ENCODE measurements at places on chromosomes 2 and 18. TPM values are rescaled to one million over a fixed set of nuclear protein-coding genes. Genes with fewer than 3 reads are reported as not detected.

DNA sequence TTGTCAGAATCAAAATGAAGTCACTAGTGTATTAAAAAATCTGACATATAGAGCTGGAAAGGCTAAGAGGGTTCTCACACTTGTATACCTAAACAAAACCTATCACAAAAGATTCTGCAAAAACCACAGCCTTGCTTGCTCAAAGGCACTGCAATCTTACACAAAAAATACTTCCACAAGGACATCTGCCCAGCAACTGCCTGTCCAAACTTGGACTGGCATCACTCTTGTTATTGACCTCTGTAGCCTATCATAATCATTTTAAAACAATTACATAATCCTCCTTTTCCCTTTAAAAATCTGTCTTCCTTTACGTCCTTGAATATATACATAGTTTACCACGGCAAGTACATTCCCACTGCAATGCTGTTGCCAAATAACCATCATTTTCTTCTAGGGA, 19.9 kb downstream of the CHMP3 start:
- no peaks in the 10 kb centered on the region for H3K27me3 ChIP-seq
- peaks cover 9% of the 10 kb centered on the region for H3K36me3 ChIP-seq
- DNase-seq, result no peak
- peaks cover 5% of the 10 kb centered on the region for H3K4me1 ChIP-seq
- no peak overlapping the region for H3K27ac ChIP-seq

- H3K36me3 ChIP-seq, result no peaks in the 10 kb centered on the region
- H3K27ac ChIP-seq, result no peak overlapping the region
These were observed 8.4 kb upstream of the CIDEA start for GRCh38 chr18:12245793-12246135.

DNA sequence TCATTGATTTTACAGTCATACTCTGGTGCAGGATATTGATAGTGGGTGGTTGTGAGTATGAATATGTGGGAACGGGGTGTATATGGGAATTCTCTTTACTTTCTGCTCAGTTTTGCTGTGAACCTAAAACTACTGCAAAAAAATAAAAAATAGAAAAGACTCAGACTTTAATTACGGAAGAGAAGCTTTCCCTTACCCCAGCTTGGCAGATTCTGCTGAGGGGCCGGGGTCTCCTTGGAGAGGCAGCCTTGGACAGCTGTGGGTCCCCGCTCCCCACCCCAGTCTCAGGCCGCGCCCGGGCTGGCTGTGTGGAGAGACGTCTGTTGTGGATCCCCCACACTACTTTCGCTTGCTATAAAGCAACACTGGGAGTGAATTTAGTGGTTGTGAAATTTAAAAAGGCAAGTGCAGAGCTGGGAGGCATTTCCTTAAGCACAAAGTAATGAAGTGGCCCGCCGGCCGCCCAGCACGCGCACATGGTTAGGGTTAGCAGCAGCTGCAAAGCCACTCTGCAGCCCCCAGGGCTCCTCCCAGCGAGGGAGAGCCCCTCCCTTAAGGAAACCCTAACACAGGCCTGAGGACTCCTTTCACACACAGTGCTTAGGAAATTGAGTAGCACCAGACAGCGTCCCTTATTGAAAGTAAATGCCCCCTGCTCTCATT, 102.4 kb downstream of the DDX1 start:
- DNase-seq, result no peak
- H3K27ac ChIP-seq, result no peak overlapping the region
- no peaks in the 10 kb centered on the region for H3K36me3 ChIP-seq
- H3K4me1 ChIP-seq, result no peaks in the 10 kb centered on the region
- peaks cover 6% of the 10 kb centered on the region for H3K27me3 ChIP-seq

GRCh38 chr2:150388289-150388625, 99.2 kb downstream of the RND3 start:
- no peaks in the 10 kb centered on the region for H3K36me3 ChIP-seq
- no peak for DNase-seq
- H3K27me3 ChIP-seq, result no peaks in the 10 kb centered on the region
- no peaks in the 10 kb centered on the region for H3K4me1 ChIP-seq

DNA sequence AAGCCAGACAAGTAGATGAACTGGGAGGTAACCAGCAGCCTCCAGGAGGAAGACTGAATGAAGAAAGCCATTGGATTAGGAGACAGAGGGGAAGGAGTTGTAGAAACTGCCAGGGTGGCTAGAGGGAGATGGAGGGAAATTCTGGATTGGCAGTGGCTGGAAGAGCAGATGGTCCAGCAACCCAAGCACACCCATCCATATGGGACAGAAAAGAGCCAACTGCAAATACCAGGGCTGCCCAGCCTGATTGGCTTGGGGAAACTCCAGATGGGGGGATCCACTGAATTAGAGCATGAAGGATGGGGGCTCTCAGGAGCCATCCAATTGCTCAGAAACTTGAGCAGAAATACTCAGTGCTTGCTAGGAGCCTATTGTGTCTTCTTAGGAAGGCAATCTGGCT, 173.5 kb upstream of the EPB41L3 start:
- H3K27me3 ChIP-seq, result no peaks in the 10 kb centered on the region
- H3K36me3 ChIP-seq, result no peaks in the 10 kb centered on the region
- no peak overlapping the region for H3K27ac ChIP-seq
- no peaks in the 10 kb centered on the region for H3K4me1 ChIP-seq
- H3K4me3 ChIP-seq, result no peak overlapping the region

- no peak overlapping the region for H3K4me3 ChIP-seq
- DNase-seq, result no peak
- no peaks in the 10 kb centered on the region for H3K36me3 ChIP-seq
- no peaks in the 10 kb centered on the region for H3K4me1 ChIP-seq
These were observed 616.8 kb upstream of the VRK2 start for GRCh38 chr2:57429831-57430230.

DNA sequence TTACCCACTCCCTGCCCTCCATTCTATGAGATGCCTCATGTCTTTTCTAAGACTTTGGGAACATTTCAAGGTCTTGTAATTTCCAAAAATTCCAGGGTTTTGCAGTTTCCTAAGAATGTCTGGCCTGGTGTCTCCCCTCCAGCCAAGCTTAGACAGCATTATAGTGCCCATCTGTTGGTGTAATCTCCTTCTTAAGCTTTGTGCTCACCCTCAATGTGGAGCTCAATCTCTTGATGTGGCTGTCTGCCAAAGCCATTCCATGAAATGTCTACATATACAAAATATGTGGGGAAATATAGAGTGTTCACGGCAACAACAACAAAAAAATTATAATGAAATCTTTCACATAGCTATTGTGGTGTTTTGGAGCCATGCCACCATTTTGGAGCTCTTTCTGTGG, 558.4 kb downstream of the PIK3C3 start:
- no peak overlapping the region for H3K27ac ChIP-seq
- no peak for DNase-seq
- no peak overlapping the region for H3K4me3 ChIP-seq
- no peaks in the 10 kb centered on the region for H3K27me3 ChIP-seq
- no peaks in the 10 kb centered on the region for H3K36me3 ChIP-seq

DNA sequence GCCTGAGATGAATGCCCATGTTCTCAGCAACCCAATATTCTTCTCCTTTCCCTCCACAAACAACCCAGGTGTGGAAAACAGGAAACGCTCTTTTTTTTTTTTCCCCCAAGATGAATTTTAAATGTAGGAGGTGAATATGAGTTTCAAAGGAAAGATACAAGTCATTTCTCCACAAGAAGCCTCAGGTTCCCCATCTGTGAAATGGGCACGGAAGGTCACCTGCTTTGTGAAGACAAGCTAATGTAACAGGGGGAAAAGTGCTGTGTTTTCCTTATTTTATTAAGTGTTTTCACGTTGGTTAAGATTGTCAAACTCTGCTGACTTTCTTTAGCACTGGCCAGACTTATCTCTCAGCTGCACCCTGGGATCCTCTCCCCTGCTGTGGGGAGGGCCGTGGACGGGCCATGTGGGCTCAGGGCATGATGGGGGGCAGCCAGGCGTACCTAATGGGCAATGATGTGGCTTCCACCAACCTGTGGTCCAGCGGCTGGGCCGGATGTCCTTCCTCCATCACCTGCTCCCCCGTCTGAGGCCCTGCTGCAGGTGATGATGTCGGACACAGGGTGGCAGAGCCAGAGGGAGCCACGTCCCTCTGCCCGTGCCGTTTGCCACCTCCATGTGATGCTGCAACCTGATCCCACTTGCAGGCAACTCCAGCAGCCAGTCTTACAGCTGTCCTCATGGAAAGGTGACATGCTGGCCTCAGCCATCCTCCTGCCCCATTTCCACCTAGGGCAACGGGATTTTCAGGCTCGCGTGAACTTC, 130.0 kb upstream of the PXDN start:
- no peak for DNase-seq
- no peak overlapping the region for H3K27ac ChIP-seq
- H3K4me3 ChIP-seq, result no peak overlapping the region
- no peaks in the 10 kb centered on the region for H3K36me3 ChIP-seq

GRCh38 chr2:152242787-152243472, 67.4 kb upstream of the STAM2 start:
- no peaks in the 10 kb centered on the region for H3K4me1 ChIP-seq
- no peak overlapping the region for H3K27ac ChIP-seq
- no peaks in the 10 kb centered on the region for H3K36me3 ChIP-seq

- H3K36me3 ChIP-seq, result peaks cover 16% of the 10 kb centered on the region
- no peak overlapping the region for H3K4me3 ChIP-seq
- H3K27me3 ChIP-seq, result no peaks in the 10 kb centered on the region
- H3K4me1 ChIP-seq, result peaks cover 10% of the 10 kb centered on the region
- DNase-seq, result peak; percentile 59
These were observed 20.1 kb downstream of the ARID5A start for GRCh38 chr2:96556441-96557330.

DNA sequence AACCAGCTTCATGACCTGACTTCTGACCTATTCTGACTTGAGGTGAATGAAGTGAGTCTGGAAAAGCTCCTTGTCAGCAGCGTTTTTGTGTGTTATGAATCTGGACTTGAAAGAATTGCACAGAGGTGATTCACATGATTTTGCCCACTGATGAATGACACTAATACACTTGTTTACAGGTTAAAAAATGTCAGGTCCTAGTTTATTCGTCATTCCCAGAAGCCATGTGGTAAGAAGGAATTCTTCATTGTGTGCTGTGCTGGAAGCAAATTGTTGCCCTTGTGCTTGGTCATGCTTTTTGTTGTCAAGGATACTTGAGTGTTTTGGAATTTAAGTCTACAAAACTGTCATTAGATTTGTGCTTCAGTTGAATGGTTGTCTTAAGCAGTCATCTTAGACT, 15.5 kb downstream of the SEC11C start:
- H3K27ac ChIP-seq, result no peak overlapping the region
- no peak overlapping the region for H3K4me3 ChIP-seq
- no peaks in the 10 kb centered on the region for H3K27me3 ChIP-seq
- H3K4me1 ChIP-seq, result no peaks in the 10 kb centered on the region

DNA sequence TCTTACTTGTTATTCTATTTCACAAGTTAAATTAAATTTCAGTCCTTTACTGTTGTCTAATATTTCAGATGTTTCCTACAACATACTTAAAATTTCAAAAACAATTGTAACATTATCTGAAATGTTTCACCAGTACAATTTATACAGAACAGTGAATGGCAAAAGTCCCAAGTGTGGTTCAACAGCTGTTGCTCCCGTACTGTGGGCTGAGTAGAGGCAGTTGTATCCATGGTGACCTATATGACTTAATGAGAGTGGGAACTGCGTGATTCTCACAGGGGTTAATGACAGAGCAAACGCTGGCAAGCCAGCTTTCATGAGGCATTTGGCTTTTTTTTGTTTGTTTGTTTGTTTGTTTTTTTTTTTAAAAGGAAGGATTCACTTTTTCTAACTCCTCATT, 5.3 kb upstream of the PLCL1 start:
- H3K4me1 ChIP-seq, result peaks cover 8% of the 10 kb centered on the region
- no peaks in the 10 kb centered on the region for H3K27me3 ChIP-seq

DNA sequence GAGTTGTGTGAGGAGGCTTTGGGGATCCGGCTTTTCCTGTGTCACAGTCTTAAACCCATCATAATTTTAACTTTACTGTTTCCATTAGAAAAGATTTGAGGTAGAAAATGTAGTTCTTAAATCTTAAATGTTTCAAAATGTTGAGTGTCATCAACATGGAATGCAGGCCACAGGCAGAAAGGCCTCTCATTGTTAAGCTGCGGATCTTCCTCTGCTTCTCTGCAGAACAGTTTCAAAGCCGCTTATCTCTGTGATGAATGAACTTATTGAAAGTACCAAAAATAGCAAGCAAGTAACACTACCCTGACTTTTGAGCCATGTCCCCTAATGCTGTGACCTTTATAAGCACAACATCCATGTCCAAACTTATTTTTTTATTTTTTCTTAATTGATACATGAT, 1645.8 kb downstream of the DPP10 start:
- no peaks in the 10 kb centered on the region for H3K36me3 ChIP-seq
- H3K4me1 ChIP-seq, result no peaks in the 10 kb centered on the region
- H3K27me3 ChIP-seq, result no peaks in the 10 kb centered on the region
- no peak for DNase-seq
- no peak overlapping the region for H3K27ac ChIP-seq

DNA sequence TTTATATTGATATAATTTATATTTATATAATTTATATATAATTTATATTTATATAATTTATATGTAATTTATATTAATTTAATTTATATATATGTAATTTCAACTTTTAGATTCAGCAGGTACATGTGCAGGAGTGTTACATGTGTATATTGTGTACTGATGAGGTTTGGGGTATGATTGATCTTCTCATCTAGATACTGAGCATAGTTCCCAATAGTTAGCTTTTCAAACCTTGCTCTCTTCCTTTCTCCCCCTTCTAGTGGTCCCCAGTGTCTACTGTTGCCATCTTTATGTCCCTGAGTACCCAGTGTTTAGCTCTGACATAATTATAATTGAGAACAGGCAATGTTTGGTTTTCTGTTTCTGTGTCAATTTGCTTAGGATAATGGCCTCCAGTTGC, 1335.3 kb upstream of the CDH2 start:
- no peaks in the 10 kb centered on the region for H3K4me1 ChIP-seq
- no peaks in the 10 kb centered on the region for H3K27me3 ChIP-seq
- H3K27ac ChIP-seq, result no peak overlapping the region
- no peak overlapping the region for H3K4me3 ChIP-seq
- H3K36me3 ChIP-seq, result no peaks in the 10 kb centered on the region

DNA sequence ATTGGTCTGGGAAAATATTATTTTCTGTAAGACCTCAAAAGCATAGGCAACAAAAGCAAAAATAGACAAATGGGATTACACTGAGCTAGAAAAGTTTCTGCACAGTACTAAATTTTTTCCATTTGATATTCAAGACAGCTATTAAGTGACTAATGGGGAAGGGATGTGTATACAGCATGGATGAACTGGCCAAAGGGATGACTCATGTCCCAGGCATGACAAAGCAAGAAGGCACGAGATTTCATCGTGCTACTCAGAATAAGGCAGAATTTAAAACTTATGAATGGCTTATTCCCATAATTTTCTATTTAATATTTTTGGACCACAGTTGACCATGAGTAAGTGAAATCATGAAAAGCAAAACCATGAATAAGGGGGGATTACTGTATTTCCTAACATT, 1250.1 kb upstream of the GYPC start:
- DNase-seq, result peak; percentile 46
- no peak overlapping the region for H3K27ac ChIP-seq
- no peaks in the 10 kb centered on the region for H3K4me1 ChIP-seq
- no peaks in the 10 kb centered on the region for H3K36me3 ChIP-seq
- no peaks in the 10 kb centered on the region for H3K27me3 ChIP-seq
- H3K4me3 ChIP-seq, result no peak overlapping the region

- H3K27ac ChIP-seq, result peak overlapping the region; percentile 63
- DNase-seq, result peak; percentile 34
- H3K4me3 ChIP-seq, result no peak overlapping the region
- no peaks in the 10 kb centered on the region for H3K27me3 ChIP-seq
These were observed 10.3 kb downstream of the STAMBP start for GRCh38 chr2:73838889-73839534.

Gene MAPK4
- total RNA-seq, result 22.2 TPM

Gene AKAIN1
- total RNA-seq, result not detected

Gene ERICH2
- not detected for total RNA-seq

Gene KCTD1
- 7.1 TPM for total RNA-seq

Gene STAT4
- total RNA-seq, result 6.6 TPM

Gene UPP2
- total RNA-seq, result not detected

Gene ADGRF3
- not detected for total RNA-seq

Gene LYPD1
- total RNA-seq, result 3.3 TPM

Data from stomach (tissue), 19 donors.